Central memory CD8-positive, alpha-beta T cell (primary cell): ENCODE measurements at places on chromosomes 3 and 15.

DNA sequence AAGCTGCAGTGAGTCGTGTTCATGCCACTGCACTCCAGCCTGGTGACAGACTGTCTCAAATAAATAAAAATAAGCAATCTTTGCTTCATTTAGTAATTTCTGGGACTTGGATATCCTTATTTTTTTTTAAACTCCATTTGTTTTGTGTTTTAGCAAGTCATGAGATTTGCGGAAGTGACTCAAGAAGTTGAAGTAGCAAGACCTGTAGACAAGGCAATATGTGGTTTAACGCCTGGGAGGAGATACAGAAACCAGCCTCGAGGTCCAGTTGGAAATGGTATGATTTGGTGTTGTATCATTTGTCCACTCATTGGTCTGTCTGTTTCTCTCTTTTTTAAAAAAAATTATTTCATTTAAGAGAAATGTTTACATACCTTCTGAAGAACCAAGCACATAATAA, 16.6 kb upstream of the RPLP1 start:
- H3K27ac ChIP-seq = no peak overlapping the region
- H3K36me3 ChIP-seq = peaks cover 5% of the 10 kb centered on the region

GRCh38 chr3:196093317-196094111, 11.6 kb upstream of the TFRC start:
- H3K27ac ChIP-seq = no peak overlapping the region
- H3K4me1 ChIP-seq = peaks cover 2% of the 10 kb centered on the region
- H3K36me3 ChIP-seq = no peaks in the 10 kb centered on the region
- no peaks in the 10 kb centered on the region for H3K27me3 ChIP-seq
- no peak overlapping the region for H3K4me3 ChIP-seq

- H3K27ac ChIP-seq = no peak overlapping the region
- H3K36me3 ChIP-seq = peaks cover 1% of the 10 kb centered on the region
- no peaks in the 10 kb centered on the region for H3K4me1 ChIP-seq
- no peaks in the 10 kb centered on the region for H3K27me3 ChIP-seq
- DNase-seq = no peak
Observed at GRCh38 chr15:25185156-25185710, 230.4 kb downstream of the SNRPN start.

GRCh38 chr3:14959359-14959943, 12.1 kb downstream of the NR2C2 start:
- H3K4me3 ChIP-seq = peak overlapping the region; percentile 70
- DNase-seq = no peak
- no peaks in the 10 kb centered on the region for H3K27me3 ChIP-seq
- H3K4me1 ChIP-seq = peaks cover 37% of the 10 kb centered on the region
- H3K27ac ChIP-seq = peak overlapping the region; percentile 89

DNA sequence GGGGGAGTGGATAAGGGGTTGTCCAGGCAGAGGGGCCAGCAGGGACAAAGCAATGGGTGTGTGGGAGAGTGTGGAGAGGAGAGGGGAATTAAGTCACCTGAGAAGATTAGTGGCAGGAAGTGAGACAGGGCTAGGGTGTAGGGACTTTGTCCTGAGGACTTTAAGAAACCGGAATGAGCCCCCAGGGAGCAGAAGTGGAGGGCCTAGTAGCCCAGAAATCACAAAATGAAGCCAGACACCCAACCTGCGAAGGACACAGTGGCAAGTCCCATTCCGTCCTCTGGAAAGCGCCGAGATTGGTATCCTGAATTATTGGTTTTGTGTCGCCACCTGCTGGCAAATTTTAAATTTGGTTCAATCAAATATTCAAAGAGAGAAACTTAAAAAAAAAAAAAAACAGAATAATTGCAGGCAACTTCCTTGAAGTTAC, 78.0 kb upstream of the SLC25A36 start:
- no peak overlapping the region for H3K4me3 ChIP-seq
- no peak for DNase-seq
- H3K36me3 ChIP-seq = peaks cover 2% of the 10 kb centered on the region
